ENCODE measurements at places on chromosomes 13 and 19. TPM values are rescaled to one million over a fixed set of nuclear protein-coding genes. Genes with fewer than 3 reads are reported as not detected.

DNA sequence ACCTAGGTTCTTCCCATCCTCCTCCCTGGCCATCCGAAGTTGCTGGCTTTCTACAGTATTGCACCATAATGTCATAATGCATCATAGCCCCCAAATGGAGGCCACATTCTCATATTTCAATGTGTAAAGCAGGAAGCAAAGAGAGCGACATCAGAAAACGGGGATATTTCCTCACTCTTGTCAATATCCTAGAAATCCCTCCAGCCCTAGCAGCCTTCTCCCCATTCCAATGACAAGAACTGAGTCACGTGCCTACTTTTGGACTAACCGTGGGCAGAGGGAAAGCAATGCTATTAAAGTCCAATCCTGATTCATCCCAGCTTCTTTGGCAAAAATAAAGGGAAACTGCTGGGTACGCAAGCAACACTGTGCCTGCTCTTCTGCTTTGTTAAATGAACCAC is 4.3 kb upstream of the RAP2A start:
- DNase-seq: no peak

DNA sequence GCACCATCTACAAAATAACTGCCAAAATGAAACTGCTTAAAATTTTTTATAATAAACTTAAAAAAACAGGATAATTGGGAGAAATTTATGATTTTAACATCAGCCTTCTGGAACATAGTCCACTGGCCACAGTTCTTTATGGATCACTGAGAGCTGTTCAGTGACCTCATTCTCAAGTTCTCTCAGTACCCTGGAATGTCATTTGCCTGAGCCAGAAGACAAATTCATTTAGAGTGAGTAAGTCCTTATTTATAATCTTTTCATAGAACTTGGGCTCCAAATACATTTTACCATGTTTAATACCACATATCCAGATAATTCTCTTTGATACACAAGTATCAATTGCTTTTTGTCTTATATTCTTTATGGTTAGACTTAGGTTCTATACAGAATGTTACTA is 87.6 kb downstream of the CAB39L start:
- DNase-seq: no peak

- DNase-seq: no peak
Measured at GRCh38 chr13:98189841-98190505, 12.9 kb upstream of the RNF113B start.

DNA sequence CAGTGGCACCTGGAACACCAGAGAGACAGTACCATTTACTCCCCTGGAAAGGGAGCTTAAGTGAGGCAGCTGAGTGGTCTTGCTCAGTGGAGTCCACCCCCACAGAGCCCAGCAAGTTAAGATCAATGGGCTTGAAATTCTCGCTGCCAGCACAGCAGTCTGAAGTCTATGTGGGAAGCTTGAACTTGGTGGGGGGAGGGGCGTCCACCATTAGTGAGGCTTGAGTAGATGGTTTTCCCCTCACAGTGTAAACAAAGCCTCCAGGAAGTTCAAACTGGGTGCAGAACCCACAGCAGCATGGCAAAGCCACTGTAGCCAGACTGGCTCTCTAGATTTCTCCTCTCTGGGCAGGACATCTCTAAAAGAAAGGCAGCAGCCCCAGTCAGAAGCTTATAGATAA is 30.3 kb upstream of the CEACAM4 start:
- no peak for DNase-seq

The GPR18 gene
- 6.3 TPM for total RNA-seq

The FCER2 gene
- total RNA-seq: not detected
